ENCODE measurements at places on chromosomes 1 and 21.

DNA sequence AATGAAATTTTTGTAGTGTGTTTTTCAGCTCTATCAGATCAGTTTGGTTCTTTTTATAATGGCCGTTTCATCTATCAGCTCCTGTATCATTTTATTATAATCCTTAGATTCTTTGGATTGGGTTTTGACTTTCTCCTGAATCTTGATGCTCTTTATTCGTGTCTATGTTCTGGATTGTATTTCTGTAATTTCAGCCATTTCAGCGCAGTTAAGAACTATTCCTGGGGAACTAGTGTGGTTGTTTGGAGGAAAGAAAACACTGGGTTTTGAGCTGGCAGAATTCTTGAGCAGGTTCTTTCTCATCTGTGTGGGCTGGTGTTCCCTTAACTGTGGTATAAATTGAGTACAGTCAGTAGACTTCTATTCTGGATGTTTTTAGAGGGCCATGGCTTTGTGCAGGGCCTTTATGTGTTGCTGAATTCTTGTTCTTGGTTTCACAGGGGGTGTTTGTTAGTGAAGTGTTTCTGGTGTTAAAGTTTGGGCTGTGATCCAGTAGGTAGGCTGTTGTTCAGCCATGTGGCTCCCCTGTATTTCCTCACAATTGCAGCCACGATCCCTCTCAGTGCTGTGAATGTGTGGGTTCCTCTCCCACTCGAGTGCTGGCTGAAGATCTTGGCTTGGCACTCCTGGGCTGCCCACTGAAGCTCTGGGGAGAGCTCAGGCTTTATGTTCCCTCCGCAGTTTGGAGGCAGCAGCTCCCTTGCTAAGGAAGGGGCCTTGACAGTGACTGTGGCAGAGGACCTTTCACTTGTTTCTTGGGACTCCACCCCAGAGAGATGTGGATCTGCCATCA, 56.0 kb upstream of the CCDC190 start:
- no peak for DNase-seq

- no peak for DNase-seq
Observed at GRCh38 chr21:42732033-42732410, 78.6 kb downstream of the PDE9A start.

DNA sequence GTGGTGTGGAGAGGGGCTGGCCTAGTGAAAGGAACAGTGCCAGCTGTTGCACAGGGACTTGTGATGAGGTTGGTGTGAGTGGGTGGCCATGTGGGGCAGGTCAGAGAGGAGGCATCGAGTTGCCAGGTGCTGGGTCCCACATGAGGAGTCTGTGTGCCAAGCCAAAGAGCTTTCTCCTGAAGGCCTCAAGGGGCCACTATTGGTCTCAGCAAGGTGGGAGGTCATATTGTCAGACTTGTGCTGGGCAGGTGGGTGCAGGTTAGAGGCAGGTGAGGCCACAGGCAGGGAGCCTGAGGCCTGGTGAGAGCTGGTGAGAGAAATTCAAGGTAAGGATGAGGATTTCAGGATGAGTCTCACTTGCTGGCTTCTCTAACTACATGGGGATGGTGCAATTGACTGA, 256.8 kb downstream of the DISC1 start:
- no peak for DNase-seq

- DNase-seq = no peak
Observed at GRCh38 chr21:40051801-40052200, 184.6 kb downstream of the PCP4 start.

DNA sequence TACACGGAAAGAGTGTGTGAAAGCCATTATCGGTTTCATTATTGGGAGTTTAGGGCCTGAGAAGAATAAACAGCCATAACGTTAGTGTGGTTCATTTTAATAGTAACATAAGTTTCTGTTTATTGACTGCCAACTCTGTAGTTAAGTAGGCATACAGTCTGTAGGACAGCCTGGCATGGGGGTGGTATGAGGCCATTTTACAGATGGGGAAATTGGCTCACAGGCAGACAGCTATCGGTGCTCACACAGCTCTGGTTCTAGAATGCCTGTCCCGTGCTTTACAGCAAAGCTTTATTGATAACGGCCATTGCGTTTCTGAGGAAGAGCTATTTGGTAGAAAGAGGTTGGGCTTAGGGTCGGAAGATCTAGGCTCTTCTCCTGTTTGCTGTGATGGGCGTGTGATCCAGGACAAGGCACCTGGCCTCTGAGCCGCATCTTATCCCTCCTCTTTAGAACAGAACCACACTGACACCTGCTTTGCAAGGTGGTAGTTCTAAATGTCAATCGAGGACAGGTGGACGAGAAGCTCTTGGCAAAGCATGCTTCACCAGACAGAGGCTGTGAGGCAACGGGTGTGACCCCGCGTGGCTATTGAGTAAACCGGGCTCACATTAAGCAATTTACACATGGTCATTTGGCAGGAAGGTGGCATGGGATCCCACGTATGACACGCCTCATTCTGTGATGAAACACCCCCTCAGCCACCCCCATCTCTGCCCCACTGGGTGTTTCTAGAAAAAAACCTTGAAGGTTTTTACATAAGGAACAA, 14.9 kb downstream of the ETS2 start:
- DNase-seq = no peak

DNA sequence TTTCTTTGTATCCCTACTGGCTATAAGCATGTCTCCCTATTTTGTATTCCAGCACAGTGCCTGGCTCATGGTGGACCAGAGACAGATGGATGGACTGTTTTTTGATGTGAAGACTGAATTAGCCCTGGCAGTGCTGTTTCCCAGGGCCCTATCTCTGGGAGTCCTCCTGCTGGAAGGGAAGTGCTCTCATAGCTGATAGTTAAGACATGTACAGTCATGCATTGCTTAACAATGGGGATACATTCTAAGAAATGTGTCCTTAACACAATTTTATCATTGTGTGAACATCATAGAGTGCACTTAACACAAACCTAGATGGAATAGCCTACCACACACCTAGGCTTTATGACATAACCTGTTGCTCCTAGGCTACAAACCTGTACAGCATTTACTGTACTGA, 21.1 kb downstream of the TLCD4 start:
- no peak for DNase-seq

DNA sequence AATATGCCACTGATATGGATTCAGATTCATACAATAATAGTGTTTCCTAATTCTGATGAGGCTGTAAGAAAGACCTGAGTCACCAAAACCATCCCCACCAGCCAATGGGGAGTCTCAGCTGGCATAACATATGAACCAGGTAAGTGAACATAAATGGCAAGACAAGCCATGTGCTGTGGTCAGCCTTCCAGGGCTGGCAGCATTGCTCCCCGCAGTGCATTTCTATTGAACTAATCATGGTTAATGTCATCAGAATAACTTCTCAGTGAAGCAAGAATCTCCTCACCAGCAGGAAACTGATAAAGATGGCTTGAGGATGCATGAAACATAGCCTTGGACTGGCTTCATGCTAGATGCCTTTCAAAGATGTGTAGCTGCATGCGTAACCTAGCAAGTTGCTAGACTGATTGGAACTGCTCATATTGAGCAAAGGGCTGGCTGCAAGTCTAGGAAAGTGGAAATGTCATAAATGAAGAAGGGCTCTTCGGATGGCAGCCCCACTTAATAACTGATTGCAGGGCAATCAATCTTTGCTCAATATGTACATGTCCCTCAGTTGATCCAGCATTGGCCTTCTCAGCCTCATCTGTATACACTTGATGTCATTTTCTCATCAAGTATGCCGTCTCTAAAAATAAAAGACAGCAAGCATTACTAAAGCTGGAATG, 88.0 kb downstream of the NTNG1 start:
- DNase-seq = no peak

DNA sequence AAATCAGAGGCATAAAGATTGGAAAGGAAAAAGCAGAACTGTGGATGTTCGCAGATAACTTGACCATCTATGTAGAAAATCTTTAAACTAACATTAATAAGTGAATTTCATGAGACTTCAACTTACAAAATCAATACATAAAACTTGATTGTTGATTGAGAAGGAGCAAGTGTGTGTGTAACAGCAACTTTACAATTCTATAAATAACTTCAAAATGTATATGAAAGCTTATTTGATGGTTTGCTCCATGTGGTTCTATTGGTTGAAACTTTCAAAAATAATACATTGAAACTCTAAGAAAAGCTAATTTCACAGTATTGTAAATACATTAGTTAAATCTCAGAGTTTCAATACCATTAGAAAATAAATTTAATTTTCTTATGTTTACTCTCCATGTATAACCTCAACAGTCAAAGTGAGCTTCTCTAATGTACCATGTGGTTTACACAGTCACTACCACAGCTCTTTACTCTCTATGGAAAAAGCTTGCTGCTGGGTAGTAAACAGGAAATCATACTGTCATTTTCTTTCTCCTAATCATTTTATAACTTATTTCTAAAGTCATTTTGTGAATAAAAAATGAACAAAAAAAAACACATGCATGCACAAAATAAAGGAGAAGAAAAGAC, 12.0 kb downstream of the AKT3 start:
- no peak for DNase-seq
